Stimulated activated CD8-positive, alpha-beta memory T cell treated with anti-CD3 and anti-CD28 coated beads, Interleukin-2, amount 100 ng/mL, for 1 hour (primary cell): ENCODE measurements at places on chromosomes 6 and 20.

DNA sequence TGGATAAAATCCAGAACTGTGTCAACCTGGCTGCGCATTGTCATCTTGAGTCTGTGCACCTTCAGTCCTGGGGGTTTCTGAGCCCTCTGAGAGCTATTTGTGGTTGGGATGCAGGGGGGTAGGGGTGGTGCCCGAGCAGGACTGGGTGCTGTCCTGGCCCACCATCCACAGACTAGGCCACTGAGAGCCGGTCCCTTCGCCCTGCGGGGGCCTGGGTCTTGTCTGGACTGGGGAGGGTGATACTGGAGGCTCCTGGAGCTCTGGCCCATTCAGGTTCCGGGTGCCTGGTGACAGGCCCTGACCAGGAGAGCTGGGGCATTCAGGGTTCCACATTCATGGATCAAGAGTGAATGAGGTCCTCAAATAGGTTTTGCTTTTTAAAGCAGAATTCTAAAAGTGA, 20.9 kb downstream of the SPDEF start:
- no peak for DNase-seq

GRCh38 chr6:157983406-157984119, 1.9 kb downstream of the SYNJ2 start:
- no peak for DNase-seq

- no peak for DNase-seq
Observed at GRCh38 chr20:24337069-24337468, 132.4 kb upstream of the SYNDIG1 start.

GRCh38 chr6:139588076-139588639, 213.7 kb upstream of the CITED2 start:
- no peak for DNase-seq

- no peak for DNase-seq
Observed at GRCh38 chr6:167404385-167405049, 79.6 kb downstream of the TTLL2 start.

DNA sequence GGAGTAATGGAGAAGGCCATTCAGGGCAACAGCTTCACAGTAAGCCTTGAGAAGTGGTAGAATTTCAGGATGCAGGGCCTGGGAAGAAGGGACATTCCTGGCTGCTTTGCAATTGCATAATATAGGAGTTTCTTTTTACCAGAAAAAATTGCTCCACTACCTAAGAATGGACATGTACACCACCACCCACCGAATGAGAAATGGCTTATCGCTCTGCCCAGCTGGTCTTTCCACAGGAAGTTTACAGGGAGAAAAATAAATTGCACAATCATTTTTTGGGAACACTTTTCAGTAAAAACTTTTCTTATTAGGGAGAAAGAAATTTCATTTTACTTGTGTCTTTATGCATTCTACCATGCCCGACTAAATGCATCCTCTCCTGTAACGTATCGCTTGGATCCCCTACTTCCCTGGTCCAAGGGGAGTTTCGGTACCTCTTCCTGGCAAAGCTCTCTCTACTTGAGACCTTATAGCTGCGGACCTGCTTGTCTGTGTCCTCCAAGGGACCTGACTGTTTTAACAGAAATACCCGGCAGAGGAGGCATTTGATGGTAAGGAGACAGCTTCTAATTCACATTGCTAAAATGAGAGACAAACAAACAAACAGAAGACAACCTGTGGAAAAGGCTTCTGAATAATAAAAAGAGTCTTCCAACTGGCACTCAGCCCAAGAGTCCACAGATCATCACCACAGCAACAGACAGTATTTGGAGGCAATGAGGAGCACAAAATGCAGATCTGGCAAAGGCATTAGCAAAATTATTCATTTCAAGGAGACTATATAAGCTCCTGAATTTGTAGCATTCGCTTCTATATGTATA, 54.2 kb downstream of the MAP3K5 start:
- no peak for DNase-seq
